ENCODE measurements at places on chromosomes 3 and 15. TPM values are rescaled to one million over a fixed set of nuclear protein-coding genes. Genes with fewer than 3 reads are reported as not detected.

PTX3 gene
- 3.2 TPM for total RNA-seq

ACP3 gene
- 19.9 TPM for total RNA-seq

DNA sequence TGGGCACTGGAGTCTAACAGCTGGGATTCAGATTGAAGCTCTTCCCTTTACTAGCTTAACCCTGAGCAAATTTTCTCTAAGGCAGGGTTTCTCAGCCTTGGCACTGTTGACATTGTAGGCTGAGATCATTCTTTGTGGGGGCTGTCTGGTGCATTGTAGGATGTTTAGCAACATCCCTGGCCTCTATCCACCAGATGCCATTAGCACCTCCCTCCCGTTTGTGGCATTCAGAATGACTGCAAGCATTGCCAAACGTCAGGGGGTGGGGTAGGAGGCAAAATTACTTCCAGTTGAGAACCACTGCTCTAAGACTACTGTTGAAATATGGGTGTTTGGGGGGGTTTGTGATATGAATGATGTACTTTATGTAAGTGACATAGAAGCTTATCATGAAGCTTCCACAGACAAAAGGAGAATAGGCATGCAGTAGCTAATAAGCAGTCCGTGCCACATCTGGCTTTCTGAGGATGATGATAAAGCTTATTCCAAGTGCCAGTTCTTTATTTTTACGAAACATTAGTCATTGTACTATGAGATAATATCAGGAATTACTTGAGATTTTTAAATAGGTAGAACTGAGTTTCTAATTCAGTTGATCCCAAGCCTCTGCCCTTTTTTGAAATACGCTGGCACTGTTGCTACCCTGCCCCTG is 39.3 kb downstream of the NKIRAS1 start:
- H3K27me3 ChIP-seq, result no peaks in the 10 kb centered on the region
- no peak overlapping the region for H3K4me3 ChIP-seq
- no peak overlapping the region for H3K27ac ChIP-seq
- no peaks in the 10 kb centered on the region for H3K36me3 ChIP-seq
- DNase-seq, result no peak
- peaks cover 30% of the 10 kb centered on the region for H3K4me1 ChIP-seq

DNA sequence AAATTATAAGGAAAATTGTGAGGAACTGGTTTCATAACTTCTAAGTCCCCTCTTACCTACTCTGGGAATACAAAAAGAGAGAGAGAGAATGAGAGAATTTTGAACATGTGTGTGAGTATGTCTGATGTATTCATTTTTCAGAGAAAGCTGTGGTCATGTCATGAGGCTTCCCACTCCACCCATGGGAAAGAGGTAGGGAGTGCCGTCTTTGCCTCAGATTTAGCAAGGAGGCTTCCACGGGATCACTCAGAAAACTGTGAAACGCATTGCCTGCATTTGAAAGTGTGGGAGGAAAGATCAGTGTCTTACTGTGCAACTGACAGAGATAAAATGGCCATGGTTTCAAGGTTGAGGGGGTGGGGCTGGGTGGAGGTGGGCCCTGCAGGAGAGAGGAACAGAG is 331.5 kb upstream of the CTNNB1 start:
- H3K4me3 ChIP-seq, result no peak overlapping the region
- no peak overlapping the region for H3K27ac ChIP-seq
- DNase-seq, result no peak
- H3K27me3 ChIP-seq, result no peaks in the 10 kb centered on the region

GRCh38 chr3:8984526-8984925 is 21.3 kb upstream of the RAD18 start:
- no peak for DNase-seq
- no peaks in the 10 kb centered on the region for H3K27me3 ChIP-seq
- no peak overlapping the region for H3K27ac ChIP-seq
- no peaks in the 10 kb centered on the region for H3K36me3 ChIP-seq
- no peak overlapping the region for H3K4me3 ChIP-seq

Data from lower lobe of right lung (tissue), 2 donors.